ENCODE measurements at places on chromosomes 7 and 10.

GRCh38 chr10:17348501-17349349 lies 105.7 kb downstream of the ST8SIA6 start:
- DNase-seq: no peak

DNA sequence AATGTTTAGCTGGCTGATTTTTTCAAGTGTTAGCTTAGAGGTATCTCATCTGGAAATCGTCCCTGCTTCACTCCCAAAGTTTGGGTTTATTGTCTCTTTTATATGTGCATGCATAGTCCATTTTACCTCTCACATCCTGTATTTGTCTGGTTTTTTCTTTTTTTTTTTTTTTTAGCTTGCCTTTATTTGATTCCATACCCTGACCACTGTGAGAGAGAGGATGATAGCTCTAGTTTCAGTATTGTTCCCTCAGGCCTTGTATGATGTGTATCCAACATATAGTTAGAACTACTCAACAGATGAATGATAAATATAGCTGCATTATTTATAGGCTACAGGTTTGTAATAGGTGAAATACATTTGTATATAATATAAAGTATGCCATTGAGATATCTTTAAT lies 29.9 kb downstream of the PCGF5 start:
- no peak for DNase-seq

DNA sequence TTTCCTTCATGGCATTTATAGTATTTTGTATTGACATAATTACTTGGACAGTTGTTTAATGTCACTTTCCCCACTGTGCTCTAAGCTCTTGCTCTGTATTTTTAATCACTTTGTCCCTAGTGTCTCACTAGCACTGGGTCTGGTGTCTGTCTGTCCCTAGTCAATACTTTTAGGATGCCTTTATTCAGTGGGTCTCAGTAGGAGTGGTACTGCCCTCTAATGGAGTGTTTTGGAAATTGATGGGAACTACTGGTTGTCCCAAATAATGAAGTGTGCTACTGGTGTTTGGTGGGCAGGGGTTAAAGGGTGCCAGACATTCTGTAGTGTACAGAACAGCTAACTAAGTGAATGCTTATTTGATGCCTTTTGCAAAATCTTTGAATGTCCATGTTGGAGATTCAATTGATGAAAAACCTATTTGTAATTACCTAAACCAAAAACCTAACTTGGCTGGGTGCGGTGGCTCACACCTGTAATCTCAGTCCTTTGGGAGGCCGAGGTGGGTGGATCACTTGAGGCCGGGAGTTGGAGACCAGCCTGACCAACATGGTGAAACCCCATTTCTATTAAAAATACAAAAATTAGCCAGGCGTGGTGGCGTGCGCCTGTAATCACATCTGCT lies 33.3 kb downstream of the CDK14 start:
- peak; percentile 60 for DNase-seq

GRCh38 chr7:69696054-69696591 lies 97.8 kb downstream of the AUTS2 start:
- DNase-seq: no peak

DNA sequence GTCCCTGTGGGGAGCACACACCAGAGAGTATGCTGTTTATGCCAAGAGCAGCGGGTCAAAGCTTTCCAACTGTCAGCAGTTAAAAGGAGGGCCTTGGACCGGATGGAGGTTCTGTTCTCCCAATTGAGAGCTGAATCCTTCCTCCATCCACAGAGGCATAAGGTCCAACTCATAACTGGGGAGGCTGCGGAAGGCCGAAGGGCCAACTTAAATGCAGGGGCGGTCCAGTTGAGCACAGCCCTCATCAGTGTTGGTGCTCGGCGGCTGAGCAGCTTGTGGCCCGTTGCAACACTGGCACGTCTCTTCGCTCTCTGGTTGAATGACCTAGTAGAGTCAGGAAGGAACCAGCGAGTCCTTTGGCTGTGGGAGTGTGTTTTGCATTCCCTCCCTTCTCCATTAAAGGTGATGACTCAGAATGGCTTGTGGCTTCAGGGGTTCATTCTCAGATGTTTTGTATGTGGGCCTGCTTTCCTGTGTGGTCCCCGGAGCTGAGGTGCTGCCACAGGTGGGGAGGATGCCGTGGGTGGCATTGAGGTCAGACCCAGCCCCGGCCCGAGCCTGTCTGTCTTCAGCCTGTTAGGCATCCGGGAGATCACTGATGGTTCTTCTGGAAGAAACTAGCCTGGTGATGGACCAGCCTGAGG lies 44.8 kb upstream of the DMBT1 start:
- no peak for DNase-seq

DNA sequence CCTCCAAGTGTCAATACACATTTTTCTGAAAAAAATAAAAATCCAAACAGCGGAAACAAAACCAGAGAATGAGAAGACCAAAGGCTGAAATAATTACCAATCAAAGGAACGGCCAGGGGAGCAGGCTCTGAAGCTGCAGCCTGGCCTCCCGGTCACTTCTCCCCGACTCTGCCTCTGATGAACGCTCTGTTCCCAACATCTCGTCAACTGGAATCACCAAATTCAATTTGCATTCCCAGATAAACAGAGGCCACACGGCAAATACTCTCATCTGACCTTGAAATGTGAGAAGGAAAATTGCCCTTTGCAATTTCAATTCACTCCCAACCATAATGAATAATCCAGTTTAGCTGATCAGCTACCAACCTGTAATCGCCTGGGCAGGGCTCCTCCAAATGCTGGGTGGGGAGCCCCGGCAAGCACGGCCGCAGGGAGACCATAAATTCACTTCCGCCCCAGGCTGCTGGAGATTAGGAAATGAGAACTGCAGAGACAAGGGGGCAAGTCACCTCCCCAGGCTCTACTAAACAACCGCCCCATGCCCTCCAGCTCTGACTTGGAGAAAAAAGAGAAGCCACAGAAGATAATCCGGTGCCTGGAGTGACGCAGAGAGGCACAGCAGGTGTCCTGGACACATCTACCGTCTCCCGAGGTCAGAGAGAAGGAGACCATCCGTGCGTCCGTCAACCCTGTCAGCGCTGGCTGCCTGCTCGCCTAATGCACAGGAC lies 153.2 kb downstream of the MAD1L1 start:
- DNase-seq: no peak

GRCh38 chr7:93054975-93055374 lies 62.8 kb downstream of the SAMD9 start:
- DNase-seq: no peak

GRCh38 chr10:59831658-59832503 lies 74.5 kb downstream of the CCDC6 start:
- DNase-seq: no peak

DNA sequence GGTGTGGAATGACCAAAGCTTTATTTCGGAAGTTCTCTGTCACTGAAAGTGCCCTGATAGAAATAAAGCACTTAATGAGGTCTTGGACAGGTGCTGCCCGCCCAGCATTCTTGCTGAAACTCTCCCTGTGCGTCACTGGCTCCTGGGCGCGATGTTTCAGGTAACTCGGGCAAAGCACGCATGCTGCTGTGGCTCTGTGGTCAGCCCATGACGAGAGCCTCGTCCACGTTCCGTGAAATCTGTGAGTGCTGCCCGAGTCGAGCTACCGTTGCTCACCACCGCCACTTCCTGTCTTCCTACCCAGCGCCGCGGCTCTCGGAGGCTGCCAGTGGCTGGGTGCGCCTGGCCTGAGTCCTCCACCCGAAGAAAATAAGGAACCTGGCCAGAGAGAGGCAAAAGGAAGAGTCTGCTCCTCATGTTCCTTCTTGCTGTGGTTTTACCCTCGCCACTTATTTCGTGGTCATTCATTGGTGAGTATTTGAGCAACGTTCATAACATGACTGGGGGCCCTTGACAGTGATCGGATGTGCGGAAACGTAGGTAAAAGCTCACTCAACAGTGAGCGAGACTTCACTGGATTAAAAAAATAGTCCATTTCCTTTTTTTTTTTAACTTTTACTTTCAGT lies 95.5 kb downstream of the MAP3K8 start:
- DNase-seq: no peak

DNA sequence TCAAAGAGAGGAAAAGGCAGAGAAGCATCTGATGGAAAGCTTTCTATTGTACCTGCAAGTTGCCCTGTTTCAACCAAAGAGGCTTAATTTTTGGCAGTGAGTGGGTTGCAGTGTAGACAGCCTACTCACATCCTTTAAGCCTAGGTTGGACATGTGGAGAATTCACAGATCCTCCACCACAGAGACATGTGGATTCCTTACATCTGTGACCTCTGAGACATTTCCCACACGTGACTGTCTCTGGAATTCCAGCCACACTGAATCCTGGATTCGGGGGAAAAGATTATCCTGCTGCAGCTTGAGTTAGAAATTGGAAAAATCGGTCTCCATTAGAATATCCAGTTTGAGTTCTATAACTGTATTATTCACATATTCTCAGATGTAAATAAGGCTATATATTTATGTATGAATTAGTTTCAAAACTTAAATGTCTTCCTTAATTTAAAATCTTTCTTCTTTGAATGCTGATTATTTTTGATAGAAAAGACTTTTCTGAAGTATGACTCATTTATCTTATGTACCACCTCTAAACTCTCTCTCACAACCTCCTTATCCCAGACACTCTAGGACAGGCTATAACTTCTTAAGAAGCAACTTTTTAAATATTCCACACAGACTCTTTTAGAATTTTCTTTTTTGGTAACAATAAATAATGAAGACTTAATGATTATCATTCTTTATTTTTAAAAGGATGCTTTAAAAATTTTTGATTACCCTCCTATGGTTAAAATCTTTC lies 123.3 kb downstream of the TWIST1 start:
- no peak for DNase-seq

- DNase-seq: no peak
Observed at GRCh38 chr10:37975401-37975991, 951 bp downstream of the ZNF25 start.

GRCh38 chr10:34791228-34791627 lies 23.9 kb downstream of the PARD3 start:
- no peak for DNase-seq

DNA sequence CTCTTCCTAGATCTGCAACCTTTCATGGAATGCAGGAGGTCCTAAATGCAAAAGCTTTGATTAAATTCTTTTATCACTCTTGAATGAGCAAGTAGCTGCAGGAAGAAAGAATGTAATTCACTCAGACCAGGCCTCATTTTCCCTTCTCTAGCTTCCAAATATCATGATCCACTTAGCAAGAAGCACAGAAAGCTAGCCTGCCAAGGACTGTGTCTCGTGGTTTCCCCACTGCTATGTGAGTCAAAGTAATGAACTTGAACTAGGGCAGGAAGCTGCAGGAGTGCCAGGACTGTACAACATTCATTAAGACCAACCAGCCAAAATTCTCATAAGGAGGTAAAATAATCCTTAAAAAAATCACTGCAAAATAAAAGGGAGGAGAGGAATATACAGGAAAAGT lies 379.2 kb downstream of the CALN1 start:
- DNase-seq: no peak

GRCh38 chr7:116417593-116418345 lies 81.8 kb upstream of the CAV2 start:
- no peak for DNase-seq

- no peak for DNase-seq
Observed at GRCh38 chr10:128870830-128871597, 596.0 kb upstream of the MGMT start.

GRCh38 chr7:5422396-5423305 lies 983 bp downstream of the TNRC18 start:
- no peak for DNase-seq

- no peak for DNase-seq
Observed at GRCh38 chr7:35004531-35005095, 32.7 kb downstream of the DPY19L1 start.

GRCh38 chr10:97553575-97554031 lies 19.0 kb upstream of the ANKRD2 start:
- DNase-seq: no peak

- DNase-seq: no peak
Observed at GRCh38 chr7:132941905-132942304, 140.0 kb downstream of the CHCHD3 start.

- no peak for DNase-seq
Observed at GRCh38 chr10:6482737-6483357, 97.2 kb downstream of the PRKCQ start.

- DNase-seq: no peak
Observed at GRCh38 chr7:145633513-145633912, 483.1 kb upstream of the CNTNAP2 start.

GRCh38 chr7:11767148-11767547 lies 64.8 kb downstream of the THSD7A start:
- DNase-seq: no peak

- DNase-seq: no peak
Observed at GRCh38 chr10:129553928-129554327, 86.9 kb downstream of the MGMT start.

DNA sequence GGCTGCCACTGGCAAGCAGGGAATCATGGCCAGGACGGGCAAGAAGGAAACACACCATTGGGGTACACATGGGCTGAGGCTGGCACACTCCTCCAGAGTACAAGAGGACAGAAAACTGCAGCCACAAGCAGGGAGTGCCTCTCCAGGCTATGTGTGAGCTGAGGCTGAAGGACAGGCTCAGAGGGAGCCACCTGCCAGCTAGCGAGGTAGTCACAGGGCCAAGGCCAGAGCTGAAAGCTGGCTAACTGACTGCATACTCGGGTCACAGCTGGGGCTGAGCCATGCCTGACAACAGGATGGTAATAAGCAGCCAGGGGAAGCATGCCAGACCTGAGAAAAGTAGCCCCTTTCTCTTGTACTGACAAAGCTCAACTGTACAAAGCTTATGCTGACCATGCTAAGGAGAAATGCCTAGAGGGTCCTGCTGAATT lies 52.0 kb downstream of the KIF5B start:
- DNase-seq: no peak

DNA sequence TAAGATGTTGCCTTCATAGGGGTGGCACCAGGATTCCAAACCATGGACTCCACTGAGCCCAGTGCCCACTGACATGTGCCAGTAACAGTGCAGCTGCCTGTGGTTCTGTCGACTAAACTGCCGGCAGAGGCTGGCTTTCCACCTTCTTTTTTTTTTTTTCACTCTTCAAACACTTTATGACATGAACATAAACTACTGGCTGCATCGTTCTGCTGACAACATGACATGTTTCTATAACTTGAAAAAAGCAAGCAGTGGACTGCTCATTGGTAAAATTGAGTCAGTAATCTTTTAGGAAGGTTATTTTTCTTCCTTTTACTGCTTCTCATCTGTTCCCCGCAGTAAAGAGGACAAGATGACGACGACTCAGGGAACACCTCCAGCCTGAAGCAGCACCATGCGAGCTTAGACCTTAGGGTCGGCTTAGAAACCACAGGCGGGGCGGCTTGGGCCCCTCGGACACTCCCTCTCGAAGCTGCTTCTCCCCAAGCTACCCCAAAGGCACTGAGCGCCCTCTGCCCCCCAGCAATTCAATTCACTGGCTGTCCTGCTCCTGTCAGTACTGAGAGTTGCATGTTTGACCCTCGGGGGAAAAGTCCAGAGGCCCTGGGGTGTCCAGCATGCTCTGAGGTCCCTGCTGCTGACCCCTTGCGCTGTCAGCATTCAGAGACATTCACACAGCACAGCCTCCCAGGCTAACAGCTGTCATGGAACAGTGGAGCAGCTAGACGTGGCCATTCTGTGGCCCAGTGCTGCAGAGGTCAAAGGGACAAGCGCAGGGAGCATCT lies 112.5 kb downstream of the EGFR start:
- no peak for DNase-seq

- DNase-seq: no peak
Observed at GRCh38 chr10:124462348-124462695, 699 bp downstream of the LHPP start.

Measured in NT2/D1 (cell line).